Kidney glomerular epithelial cell (primary cell): ENCODE measurements at places on chromosomes 12 and 14.

- no peak for DNase-seq
These were observed 53.4 kb upstream of the AMN start for GRCh38 chr14:102868956-102869547.

DNA sequence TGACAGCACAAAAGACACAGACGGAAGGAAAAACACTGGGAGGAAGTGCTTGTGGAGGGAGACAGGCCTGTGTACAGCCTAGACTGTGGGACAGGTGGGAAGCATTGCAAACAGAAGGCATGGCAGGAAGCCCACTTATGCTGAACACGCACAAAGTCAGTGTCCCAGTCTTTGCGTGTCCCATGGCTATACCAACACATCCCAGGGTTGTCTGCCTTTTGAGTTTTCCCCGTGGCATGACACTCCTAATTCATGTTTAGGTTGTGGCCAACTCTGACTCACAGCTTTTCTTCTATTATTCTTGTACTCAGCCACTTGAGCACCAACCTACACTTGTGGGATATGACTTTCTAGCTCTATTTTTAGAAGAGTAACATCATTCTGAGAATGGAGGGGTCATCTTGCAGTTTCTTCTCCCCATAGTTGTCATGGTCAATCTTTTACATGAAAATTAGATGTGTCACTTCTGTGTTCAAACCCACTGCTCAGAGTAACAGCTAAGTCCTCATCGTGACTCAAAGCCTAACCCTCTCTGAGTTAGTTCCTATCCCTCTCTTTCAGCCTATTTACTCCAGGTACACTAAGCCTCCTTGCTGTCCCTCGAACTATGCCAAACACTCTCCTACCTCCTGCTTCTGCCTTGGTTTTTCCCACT, 27.5 kb upstream of the JPH4 start:
- DNase-seq, result peak; percentile 6

GRCh38 chr14:79011091-79011919, 841.1 kb downstream of the NRXN3 start:
- peak; percentile 36 for DNase-seq

GRCh38 chr12:95554532-95555071, 3.3 kb upstream of the USP44 start:
- no peak for DNase-seq

DNA sequence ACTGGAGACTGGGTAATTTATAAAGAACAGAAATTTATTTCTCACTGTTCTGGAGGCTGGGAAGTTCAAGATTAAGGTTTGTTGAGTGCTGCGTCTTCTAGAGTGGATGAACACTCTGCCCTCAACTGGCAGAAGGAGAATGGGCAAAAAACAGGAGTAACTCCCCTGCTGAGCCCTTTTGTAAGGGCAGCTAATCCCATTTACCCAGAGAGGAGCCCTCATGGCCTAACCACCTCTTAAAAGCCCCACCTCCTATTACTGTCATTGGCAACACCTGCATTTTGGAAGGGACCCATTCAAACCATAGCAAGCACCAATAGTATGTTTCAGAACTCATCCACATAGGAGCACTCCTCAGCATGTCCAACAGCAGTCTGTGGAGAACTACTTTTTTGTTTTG, 47.4 kb downstream of the BORCS5 start:
- DNase-seq, result no peak

- DNase-seq, result no peak
These were observed 114.7 kb downstream of the FBXL14 start for GRCh38 chr12:1479645-1480044.
